ENCODE measurements at places on chromosomes 3 and 15.

DNA sequence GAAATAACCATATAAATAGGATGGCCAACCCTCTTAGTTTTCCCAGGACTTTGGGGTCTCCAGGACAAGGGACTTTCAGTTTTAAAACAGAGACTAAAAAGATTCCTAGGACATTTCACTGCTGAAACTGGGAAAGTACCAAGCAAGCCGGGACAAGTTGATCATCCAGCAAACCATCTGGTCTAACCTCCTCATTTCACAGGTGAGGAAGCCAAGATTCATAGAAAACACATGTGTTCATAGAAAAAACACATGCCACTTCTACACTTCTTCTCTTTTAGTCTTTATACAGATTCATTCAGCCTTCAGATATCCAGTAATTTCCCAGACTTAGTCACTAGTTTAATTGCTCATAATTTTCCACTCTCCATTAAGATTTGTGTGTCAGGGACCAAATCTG is 165.6 kb upstream of the CCDC54 start:
- DNase-seq = no peak

DNA sequence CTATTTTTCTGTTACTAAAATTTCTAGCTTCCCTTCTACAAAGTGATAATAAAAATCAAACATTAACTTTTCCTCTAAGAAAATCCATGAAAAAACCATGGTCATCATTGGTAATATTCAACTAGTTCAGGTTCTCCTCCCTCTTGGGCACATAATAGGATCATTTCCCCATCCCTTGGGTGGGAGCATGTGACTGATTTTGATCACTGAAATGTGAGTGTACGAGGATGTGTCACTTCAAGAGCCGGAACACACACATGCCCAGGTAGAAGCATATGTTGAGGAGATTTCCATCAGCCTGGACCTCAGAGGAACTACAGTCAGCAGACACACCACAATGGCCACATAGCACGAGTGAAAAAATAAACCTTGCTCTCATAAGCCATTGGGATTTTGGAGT is 36.1 kb downstream of the AP3S2 start:
- DNase-seq = no peak

DNA sequence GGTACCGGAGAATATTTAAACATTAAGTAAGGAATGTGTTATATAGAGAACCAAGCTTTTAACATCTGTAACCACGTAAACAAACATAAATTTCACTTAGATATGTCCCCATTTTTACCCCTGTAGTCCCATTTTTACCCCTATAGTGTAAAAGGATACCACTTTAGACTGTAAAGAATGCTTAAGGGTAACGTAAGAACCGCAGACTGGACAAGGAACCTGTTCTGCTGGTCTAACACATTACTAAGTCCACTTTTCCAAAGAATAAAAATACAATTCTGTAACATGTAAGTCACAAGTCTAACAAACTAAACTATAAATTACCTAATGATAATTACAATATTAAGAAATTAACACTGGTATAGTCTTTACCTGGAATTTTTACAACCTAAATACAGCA is 2.9 kb downstream of the SLC12A6 start:
- DNase-seq = peak; percentile 43

DNA sequence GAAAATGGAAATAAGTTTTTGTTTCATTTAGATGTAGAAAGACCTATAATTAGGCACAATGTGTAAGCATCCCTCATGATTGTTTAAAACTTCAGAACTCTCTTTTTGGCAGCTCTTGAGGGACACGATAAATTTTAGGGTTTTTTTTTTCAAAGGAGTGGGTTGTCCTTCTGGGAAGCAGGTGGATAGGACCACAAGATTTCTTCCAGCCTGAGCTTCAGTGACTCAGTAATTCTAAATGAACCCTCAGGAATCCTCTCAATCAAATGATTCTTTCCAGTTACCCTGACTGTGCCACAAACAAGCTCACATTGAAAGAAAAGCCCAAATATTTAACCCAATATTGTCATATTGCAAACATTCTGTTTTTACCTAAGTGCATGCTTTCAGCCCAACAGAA is 45.1 kb downstream of the COL8A1 start:
- DNase-seq = no peak

- no peak for DNase-seq
Observed at GRCh38 chr3:85939074-85939482, 980.3 kb downstream of the CADM2 start.

DNA sequence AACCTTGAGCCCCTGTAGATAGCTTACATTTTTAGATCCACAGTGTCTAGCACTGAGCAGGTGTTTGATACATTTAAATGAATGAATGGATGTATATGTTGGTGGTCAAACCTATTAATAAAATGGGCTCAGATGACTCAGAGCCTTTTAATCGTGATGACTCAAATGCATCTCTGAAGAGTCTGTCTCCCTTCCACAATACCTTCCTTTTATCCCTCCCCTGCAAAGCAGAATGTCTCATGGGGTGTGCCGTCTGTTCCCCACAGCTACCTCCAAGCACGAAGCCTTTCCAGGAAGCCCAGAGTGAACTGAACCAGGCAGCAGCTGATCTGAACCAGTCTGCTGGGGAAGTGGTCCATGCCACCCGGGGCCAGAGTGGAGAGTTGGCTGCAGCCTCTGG is 303.5 kb upstream of the TPM1 start:
- no peak for DNase-seq

GRCh38 chr3:174387736-174388135 is 471.4 kb upstream of the NAALADL2 start:
- DNase-seq = no peak

GRCh38 chr15:63013052-63013808 is 29.3 kb upstream of the TPM1 start:
- DNase-seq = no peak

DNA sequence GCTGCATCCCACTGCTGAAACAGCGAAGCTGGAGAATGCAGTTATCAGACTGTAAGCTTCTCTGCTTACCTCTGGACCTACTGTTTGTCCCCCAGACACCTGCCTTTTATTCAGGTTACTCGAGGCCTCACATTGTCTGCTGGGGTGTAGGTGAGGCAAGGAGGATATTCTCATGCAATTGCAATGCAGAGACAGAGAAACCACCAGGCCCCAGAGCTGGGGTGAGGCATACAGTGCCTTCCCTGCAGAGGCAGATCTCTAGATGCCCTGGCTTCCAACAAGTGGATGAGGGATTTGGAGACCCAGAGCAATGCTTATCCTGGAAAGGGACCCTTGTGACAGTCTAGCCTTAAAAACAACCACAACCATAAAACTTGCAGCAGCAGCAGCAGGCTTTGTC is 263.4 kb upstream of the ST8SIA2 start:
- DNase-seq = no peak

DNA sequence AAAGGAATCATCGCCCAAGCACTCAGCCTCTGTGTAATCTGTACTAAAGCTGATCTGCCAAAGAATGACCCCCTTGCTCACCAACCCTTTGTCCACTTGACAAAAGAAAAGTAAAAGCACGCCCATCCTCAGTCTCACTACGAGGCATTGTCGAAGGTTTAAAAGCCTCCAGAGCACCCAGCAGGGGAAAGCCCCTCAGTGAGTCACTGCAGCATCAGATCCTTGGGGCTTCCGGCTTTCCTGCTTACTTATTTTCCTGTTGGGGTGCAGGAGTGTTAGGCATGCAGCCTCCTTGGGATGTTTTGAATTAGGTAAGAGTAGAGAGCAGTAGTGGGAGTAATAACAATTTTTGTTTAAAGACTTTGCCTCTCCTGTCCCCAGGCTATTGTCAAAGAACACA is 216.1 kb downstream of the MTHFS start:
- no peak for DNase-seq

- no peak for DNase-seq
Observed at GRCh38 chr3:57658536-57658935, 34.3 kb downstream of the DENND6A start.

GRCh38 chr15:80560601-80561400 is 134.3 kb upstream of the ABHD17C start:
- no peak for DNase-seq

GRCh38 chr15:46646490-46646889 is 1011.7 kb downstream of the SQOR start:
- no peak for DNase-seq

- DNase-seq = no peak
Observed at GRCh38 chr3:70392227-70392626, 79.8 kb upstream of the MDFIC2 start.

DNA sequence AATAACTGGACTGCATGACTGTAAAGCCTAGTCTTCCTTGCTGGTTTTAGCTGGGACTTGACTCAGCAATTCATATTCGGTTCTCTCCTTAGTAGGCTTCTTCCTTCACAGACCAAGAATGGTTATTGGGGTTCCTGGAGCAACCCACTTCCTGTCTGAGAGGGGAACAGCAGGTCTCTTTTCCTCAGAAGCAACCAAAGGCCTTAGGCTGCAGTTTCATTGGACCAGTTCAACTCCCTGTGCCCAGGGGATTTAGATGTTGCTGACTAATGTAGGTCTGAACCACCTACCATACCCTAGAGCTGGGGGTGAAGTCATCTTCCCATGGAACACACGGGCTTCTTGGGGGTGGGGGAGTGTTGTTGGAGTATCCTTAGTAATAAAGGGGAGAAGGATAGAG is 84.0 kb upstream of the SKOR1 start:
- no peak for DNase-seq

DNA sequence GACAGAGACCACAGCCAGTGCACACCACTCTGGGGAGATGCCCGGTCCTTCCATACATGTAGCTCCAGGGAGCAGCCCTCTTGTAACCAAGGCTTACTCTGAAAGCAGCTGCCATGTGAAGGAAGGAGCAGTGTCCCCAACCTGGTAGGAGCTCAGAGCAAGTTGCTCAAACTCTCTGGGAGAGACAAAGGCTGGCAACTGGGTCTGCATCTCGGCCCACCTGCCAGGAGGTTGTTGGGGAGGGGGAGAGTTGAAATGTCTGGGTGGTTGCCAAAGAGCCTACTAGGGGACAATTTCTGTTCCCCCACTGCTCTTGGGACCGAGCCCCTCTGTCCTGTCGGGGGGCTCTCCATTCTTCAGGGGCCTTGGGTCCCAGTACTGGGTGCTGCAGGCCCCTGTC is 309.9 kb downstream of the TLE3 start:
- DNase-seq = no peak

- no peak for DNase-seq
Observed at GRCh38 chr15:60118626-60119025, 114.5 kb downstream of the FOXB1 start.

- DNase-seq = no peak
Observed at GRCh38 chr15:80694611-80695098, 455 bp upstream of the ABHD17C start.

DNA sequence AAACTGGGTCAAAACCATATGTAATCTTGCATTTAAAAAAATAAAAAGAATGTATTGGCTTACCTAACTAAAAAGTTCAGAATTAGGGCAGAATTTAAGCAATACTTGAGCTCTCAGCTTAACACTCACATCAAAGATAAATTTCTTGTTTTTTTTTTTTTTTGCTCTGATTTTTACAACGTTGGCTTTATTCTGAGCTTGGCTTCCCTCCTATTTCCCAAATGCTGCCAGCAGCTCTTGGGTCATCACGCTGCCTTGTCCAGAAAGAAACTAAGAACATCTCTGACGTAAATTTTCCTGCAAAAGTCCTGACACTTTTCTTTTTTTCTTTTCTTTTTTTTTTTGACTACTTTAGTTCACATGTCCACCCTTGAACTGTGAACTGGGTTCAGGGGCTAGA is 150.6 kb upstream of the TGFBR2 start:
- no peak for DNase-seq

- no peak for DNase-seq
Observed at GRCh38 chr15:36067483-36068274, 511.7 kb upstream of the CDIN1 start.

Data from hematopoietic multipotent progenitor cell treated with erythropoietin and hydrocortisone succinate and interleukin-3 and kit ligand, for 17 days (in vitro differentiated cells).